ENCODE measurements at places on chromosomes 13 and 19.
A peak's percentile ranks its signal among the peaks of the same experiment; 100 is the strongest.

GRCh38 chr13:108220041-108220440 is 1.8 kb downstream of the ABHD13 start:
- no peak for DNase-seq
- H3K36me3 ChIP-seq, result peaks cover 2% of the 10 kb centered on the region
- no peak overlapping the region for H3K27ac ChIP-seq
- H3K4me3 ChIP-seq, result peak overlapping the region; percentile 89

- H3K4me1 ChIP-seq, result no peaks in the 10 kb centered on the region
- no peaks in the 10 kb centered on the region for H3K36me3 ChIP-seq
These were observed 78.8 kb downstream of the MZT1 start for GRCh38 chr13:72648513-72649065.

- H3K36me3 ChIP-seq, result peaks cover 17% of the 10 kb centered on the region
- H3K4me1 ChIP-seq, result peaks cover 5% of the 10 kb centered on the region
- DNase-seq, result no peak
- H3K27ac ChIP-seq, result peak overlapping the region; percentile 79
- peaks cover 7% of the 10 kb centered on the region for H3K27me3 ChIP-seq
These were observed 16.1 kb upstream of the MADCAM1 start for GRCh38 chr19:480016-480855.

GRCh38 chr13:28753208-28753892 is 34.6 kb upstream of the SLC46A3 start:
- H3K27ac ChIP-seq, result no peak overlapping the region
- no peak for DNase-seq
- H3K4me1 ChIP-seq, result peaks cover 19% of the 10 kb centered on the region
- peaks cover 1% of the 10 kb centered on the region for H3K36me3 ChIP-seq
- no peak overlapping the region for H3K4me3 ChIP-seq
- H3K27me3 ChIP-seq, result no peaks in the 10 kb centered on the region

DNA sequence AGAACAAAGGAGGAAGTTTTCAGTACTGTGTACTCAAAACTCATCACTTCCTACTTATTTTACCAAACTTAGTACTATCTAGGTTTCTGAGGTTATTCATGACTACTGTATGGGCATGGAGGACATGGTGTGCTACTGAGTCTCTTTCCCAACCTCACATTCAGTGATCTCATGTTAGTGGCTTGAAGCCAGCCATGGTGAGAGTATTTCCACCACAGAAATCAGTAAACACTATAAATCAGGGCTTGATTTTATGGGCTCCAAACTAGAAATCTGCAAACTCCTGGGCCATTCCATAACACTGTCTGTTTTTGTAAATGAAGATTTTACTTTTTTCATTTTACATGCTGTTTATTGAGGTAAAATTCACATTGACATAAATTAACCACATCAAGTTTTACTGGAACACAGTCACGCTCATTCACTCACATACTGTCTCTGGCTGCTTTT is 19.7 kb downstream of the MED26 start:
- H3K4me3 ChIP-seq, result no peak overlapping the region
- peaks cover 40% of the 10 kb centered on the region for H3K4me1 ChIP-seq
- H3K36me3 ChIP-seq, result no peaks in the 10 kb centered on the region
- DNase-seq, result no peak

GRCh38 chr13:100130092-100130491 is 41.2 kb downstream of the PCCA start:
- H3K27ac ChIP-seq, result peak overlapping the region; percentile 37
- no peak for DNase-seq
- H3K36me3 ChIP-seq, result peaks cover 17% of the 10 kb centered on the region
- no peak overlapping the region for H3K4me3 ChIP-seq
- no peaks in the 10 kb centered on the region for H3K27me3 ChIP-seq

GRCh38 chr13:87234981-87235380 is 436.2 kb upstream of the SLITRK5 start:
- H3K36me3 ChIP-seq, result no peaks in the 10 kb centered on the region
- DNase-seq, result no peak
- H3K27ac ChIP-seq, result no peak overlapping the region
- no peaks in the 10 kb centered on the region for H3K4me1 ChIP-seq

DNA sequence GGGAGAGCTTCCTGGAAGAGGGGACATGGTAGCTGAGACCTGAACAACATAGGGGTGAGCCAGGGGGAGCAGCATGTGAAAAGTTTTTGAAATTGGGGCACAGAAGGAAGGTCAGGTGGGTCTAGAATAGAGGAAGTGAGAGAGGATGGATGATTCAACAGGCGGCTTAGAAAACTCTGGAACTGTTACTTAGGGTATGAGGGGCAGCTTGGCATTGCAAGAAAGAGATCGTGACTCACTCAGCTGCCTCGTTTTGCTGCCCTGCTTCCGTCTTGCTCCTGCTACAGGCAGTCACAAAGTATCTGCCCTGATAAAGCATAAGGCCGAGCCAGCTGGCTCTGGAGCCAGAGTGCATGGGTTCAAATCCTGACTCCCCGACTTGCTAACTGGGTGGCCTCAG is 1.3 kb upstream of the CEACAM20 start:
- no peaks in the 10 kb centered on the region for H3K27me3 ChIP-seq
- H3K4me1 ChIP-seq, result no peaks in the 10 kb centered on the region
- H3K27ac ChIP-seq, result no peak overlapping the region

- no peaks in the 10 kb centered on the region for H3K27me3 ChIP-seq
- no peaks in the 10 kb centered on the region for H3K36me3 ChIP-seq
- DNase-seq, result no peak
- H3K4me1 ChIP-seq, result no peaks in the 10 kb centered on the region
These were observed 424.5 kb downstream of the PCDH9 start for GRCh38 chr13:66805657-66806056.

GRCh38 chr13:113460599-113460998 is 7.3 kb upstream of the ADPRHL1 start:
- H3K4me3 ChIP-seq, result no peak overlapping the region
- H3K27ac ChIP-seq, result no peak overlapping the region
- no peak for DNase-seq
- H3K4me1 ChIP-seq, result peaks cover 6% of the 10 kb centered on the region

DNA sequence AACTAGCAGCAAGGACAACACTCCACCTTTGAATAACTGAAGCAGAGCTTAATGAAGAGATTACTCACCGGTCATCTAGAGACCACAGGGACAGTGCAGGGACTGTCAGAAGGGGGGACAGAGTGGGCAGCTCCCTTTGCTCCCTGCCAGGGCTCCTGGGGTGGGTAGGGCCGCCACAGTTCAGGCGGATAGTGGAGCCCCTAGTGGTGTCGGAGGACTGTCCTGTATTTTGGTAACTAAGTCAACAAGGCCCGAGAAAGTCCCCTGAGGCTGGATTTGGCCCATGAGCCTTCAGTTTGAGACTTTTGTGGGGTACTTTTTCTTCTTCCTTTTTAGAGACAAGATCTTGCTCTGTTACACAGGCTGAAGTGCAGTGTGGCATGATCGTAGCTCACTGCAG is 44.6 kb downstream of the GJA3 start:
- peaks cover 1% of the 10 kb centered on the region for H3K27me3 ChIP-seq
- no peaks in the 10 kb centered on the region for H3K36me3 ChIP-seq
- DNase-seq, result no peak
- no peak overlapping the region for H3K27ac ChIP-seq

- H3K4me3 ChIP-seq, result no peak overlapping the region
- H3K4me1 ChIP-seq, result no peaks in the 10 kb centered on the region
- DNase-seq, result no peak
- no peak overlapping the region for H3K27ac ChIP-seq
These were observed 930.8 kb downstream of the SLITRK5 start for GRCh38 chr13:88601949-88602348.

Measured in activated CD8-positive, alpha-beta memory T cell treated with anti-CD3 and anti-CD28 coated beads, Interleukin-2, amount 10 ng/mL, durations not matched to agents 7 days and 5 days (primary cell).